ENCODE measurements at places on chromosomes 5 and 9.
A peak's percentile ranks its signal among the peaks of the same experiment; 100 is the strongest.

- peak; percentile 35 for ATAC-seq
These were observed 37.2 kb upstream of the S1PR3 start for GRCh38 chr9:88954066-88954465.

DNA sequence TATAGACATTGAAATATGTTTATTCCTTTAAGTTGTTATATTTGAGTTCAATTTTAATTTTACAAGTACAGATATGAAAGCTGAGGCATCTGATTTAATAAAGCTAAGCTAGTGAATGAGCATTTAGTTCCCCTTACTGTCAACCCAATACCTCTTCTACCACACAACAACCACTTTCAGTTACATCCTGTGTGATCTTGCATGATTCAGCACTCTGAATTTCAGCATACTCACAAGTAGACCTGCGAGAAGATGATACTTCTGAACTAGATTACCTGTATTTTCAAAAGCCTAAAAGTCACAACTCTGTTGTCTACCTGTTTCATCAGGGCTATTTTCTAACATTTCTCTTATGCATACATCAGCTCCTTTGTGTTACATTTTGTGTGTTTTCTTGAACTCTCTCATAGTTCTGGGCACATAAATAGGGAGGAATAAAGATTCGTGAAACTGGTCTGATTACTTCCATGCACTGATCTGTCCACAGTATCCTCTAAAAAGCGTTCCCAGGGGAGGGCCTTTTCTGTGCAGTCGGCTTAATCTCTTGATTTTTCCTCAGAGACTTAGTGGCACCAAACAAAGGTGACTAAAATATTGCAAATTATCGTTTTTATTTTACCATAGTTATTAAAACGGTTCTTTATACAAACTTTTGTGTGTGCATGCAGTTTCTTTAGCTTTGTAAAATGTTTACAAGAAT lies 2025.5 kb upstream of the NUDT12 start:
- no peak for ATAC-seq

DNA sequence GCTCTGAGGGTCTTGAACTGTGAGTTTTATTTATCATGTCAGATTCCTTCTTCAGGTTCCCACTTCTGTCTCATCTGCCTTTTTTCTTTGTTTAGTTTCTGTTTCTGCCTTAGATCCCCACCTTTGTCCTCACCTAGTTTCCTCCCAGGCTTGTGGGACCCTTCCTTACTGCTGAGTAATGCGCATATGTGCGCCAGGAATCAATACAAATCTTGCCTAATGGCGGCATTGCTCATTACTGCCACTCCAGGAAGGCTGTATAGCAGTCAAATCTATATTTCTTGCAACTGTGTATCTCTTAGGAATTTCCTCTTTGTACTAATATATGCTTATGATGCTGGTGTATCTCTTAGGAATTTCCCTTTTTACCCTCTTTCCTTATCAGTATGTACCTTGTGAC lies 465.4 kb downstream of the DMRT2 start:
- ATAC-seq, result no peak

DNA sequence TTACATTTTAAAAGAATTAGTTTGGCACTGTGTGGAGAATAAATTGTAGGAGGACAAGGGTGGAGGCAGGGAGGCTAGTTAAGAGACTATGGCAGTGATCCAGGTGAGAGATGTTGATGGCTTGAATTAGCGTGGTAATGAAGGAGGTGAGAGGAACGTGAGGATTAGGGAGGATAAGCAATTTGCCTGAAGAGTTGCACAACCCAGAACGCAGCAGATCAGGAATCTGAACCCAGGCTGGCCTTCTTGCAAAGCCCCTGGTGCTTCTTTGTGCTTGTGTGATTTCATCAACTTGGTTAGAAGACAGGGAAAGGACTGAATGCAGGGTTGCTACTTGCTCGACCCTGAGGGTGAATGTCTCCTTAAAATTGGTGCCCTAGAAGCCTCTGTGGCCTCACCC lies 6.9 kb upstream of the SCAMP1 start:
- ATAC-seq, result no peak

DNA sequence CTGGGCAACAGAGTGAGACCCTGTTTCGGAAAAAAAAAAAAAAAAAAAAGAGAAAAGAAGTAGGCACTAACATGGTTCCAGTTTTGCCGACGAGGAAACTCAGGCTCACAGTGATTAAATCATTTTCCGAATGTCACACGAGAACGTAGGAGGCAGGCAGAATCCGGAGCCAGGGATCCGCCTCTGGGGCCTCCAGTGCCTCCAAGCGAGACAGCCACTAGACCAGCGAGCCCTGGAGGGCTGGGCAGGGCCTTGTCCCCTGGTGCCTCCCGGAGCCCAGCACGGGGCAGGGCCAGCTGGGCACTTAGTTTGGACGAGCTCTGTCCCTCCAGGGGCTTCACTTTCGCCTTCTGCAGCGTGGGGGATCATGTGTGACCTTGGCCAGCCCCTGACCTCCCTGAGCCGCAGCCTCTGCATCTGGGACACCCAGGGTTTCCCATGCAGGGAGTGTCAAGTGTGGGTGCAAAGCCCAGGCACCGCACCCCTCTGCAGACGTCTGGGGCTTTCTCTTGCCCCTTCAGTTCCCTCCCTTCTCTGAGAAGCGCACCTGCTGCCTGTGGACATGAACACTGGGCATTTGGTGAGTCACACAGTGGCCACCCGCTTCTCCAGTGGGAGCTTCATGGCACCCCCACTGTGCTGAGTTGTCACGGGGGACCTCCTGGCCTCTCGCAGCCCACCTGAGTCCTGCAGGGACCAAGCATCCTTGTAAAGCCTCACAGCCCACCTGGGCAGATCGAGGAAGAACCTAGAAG lies 80.3 kb downstream of the RXRA start:
- ATAC-seq, result peak; percentile 4

All from SK-N-SH treated with all-trans-retinoic acid at 6 μM for 48 hours (cell line).